GM12891 (cell line): ENCODE measurements at places on chromosomes 13 and 19.

DNA sequence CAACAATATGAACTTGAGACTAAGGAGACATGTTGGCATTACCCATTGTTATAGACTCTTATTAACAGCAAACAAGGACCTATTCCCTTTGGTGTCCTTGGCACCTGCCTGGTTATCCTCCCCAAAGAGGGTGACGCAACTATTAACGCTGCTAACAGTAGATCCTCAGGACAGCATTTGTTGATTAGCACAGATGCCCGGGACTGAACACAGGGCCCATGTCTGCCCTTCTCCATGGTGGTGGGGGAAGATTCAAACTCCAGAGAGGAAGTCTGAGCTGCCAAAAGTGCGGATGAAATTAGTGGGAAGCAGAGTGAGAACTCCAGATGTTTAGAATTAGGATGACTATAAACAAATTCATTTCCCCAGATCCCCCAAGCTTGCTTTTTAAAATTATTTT, 101.2 kb upstream of the RAP2A start:
- DNase-seq = no peak

DNA sequence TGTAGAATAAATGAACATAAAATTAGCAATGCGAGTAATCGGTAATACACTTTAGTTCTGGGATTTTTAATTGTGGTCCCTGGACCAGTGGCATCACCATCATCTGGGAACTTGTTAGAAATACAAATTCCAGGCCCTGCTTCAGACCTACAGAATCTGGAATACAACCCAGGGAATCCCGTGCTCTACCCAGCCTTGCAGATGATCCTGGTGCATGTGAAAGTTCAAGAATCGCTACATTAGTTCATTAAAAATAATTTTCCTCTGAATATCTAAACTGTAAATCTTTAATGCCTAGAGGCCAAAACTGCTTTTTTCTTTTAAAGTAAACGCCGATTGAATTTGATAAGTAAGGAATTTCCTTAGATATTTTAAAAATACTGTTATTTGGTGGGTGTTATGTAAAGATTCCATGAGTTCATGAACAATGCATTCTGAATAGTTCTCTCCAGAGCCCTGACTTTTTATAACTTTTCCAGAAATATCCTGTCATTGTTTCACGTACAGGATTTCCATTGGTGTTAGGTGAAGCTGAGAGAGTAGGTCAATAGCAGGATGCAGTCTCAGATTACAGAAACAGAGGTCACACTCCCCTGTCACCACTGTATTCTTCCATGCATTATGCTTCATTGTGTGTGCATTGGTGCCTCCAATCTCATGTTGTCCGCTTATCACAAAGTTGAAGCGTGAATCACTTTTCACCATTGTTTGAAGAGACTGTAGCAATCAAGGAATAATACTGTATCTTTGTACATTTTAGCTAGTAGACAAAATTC, 596.5 kb upstream of the KLF12 start:
- DNase-seq = no peak

- DNase-seq = no peak
Measured at GRCh38 chr13:59730026-59730425, 433.7 kb downstream of the DIAPH3 start.

- DNase-seq = no peak
Measured at GRCh38 chr19:48900477-48901406, 630 bp downstream of the NUCB1 start.

DNA sequence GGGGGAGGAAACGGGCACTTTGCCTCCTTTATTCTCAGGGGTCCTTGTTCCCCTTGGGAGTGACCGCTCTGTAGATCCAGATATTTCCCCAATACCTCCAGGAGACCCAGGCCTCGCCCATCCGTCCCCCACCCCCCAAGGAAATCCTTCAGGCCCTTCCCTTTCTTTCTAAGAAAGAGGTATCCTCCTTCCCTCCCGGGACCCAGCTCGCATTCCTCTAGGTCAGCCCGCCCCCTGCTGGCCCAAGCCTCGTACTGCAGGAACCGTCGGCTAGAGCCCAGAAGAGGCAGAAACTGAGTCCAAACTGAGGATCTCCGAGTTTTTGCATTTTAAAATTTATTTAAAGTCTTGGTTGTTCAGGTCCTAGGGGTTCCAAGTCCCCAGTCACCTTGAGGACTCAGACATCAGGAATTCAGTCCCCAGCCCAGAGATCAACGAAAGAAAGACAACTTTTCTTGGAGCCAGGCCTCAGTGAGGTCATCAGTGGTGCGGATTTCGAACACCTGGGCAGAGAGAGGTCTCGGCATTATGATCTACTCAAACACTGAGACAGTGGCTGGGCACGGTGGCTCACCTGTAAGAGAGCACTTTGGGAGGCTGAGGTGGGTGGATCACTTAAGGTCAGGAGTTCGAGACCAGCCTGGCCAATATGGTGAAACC, 7.5 kb upstream of the LRFN1 start:
- no peak for DNase-seq

- DNase-seq = no peak
Measured at GRCh38 chr19:4507150-4507452, 11.2 kb downstream of the PLIN4 start.

GRCh38 chr13:99288089-99288488, 19.1 kb downstream of the GPR183 start:
- peak; percentile 23 for DNase-seq

DNA sequence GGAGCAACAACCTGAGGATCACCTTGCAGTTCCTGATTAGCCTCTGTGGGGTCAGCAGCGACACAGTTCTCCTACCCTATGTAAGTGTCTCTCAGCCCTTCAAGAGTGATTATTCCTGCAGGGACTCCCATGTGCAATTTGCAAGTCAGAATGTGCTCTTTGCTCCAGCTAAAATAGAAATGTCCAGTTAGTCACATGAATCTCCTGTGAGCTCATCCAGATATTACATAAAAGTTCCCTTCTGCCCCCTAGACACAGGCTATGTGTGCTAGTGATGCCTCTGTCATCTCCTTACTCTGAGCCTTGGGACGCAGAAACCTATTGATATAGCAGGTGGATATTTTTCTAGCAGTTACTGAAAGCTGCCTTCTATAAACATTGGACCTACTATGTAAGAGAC, 105.5 kb downstream of the ZAR1L start:
- no peak for DNase-seq

GRCh38 chr13:86877441-86877840, 793.7 kb upstream of the SLITRK5 start:
- no peak for DNase-seq

DNA sequence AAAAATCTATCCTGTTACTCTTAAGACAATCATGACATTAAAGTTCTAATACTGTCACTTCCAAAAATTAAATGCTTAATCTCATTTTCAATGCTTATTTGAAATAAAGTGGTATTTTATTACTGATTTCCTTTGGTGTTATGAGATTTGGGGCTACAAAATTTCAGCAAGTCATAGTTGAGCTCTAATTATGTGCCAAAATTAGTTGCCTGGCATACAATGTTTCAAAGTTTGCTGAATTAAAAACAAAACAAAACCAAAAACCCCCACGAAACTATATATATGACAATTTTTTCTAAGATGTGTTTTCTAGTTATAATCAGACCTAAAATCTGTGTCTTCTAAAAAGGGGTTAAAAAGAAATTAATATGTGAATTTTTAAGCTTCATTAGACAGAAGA, 62.2 kb downstream of the KCNRG start:
- DNase-seq = no peak

DNA sequence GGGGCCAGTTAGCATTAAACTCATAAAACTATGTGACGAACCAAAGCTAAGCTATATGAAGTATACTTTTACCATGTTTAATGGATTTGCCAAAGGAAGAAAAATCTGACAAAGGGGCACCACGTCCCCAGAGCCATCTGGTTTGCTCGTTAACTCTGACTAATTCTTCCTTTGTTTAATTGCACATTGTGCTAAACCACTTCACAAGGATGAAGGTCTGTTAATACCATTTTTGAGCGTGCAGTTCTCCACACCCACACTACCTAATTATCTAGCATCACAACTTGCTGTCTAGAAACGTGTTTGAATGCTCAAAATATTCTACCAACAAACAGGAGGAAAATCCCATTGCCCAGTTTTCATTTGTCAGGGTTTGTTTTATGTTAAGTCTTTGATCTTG, 74.8 kb downstream of the COL4A1 start:
- no peak for DNase-seq

DNA sequence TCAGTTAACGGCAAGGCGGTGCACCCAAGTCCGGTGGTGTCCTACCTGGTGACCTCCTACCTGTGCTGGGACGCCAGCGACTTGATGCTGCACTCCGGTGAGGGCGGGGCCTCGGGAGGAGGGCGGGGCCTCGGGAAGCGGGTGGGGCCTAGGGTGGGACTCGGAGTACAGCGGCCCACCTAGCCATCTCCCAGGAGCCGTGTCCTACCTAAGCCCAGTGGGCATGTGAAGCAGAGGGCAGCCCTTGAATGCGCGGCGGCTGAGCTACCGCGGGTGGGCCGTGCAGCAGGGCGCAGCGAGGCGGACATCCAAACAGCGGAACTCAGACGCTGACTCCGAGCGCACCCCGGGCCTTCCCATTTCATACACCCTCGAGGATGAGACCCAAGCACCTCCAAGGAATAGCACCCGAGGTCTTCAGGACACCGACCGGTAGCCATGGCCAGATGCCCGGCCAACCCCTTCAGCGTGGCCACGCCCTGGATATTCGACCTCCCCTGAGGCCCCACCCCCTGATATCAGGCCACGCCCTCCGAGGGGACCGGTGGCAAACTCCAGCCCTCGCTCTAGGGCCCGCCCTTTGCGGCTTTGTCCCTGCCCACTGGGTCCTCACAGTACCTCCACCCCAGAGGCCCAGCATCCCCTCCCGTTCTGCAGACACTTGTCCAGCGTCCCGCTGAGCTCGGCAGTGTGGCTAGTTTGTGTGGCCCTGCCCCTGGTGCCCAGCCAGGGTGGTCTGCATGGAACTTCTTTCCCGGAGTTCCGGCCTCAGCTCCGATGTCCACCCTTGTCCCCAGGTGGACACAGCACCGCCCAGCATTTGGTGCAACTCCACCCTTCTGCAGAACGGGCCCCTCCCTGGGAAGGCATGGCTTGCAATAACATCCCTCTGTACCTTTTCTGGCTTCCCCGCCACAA, 5.4 kb downstream of the KLK1 start:
- peak; percentile 91 for DNase-seq

DNA sequence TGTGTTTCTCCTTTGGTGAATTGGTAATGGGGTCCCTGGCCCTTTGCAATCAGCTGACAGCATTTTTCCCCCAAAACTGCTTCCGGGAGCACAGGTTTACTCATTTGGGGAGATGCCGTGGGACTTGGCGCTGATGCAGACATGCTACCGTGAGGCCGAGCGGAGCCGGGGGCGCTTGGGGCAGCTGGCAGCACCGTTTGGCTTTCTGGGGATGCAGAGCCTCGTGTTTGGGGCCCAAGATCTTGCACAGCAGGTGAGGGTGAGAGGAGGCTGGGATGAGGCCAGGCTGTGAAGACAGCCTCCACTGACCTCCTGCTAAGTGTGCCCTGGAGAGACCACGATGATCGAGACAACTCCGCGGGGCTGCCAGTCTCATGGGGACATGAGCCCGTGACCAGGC, 13.4 kb upstream of the COLGALT1 start:
- no peak for DNase-seq

- no peak for DNase-seq
Measured at GRCh38 chr19:30857966-30858490, 485.8 kb downstream of the ZNF536 start.

GRCh38 chr13:112705286-112705685, 15.4 kb downstream of the ATP11A start:
- DNase-seq = no peak

- no peak for DNase-seq
Measured at GRCh38 chr19:46756544-46756888, 10.3 kb upstream of the STRN4 start.

DNA sequence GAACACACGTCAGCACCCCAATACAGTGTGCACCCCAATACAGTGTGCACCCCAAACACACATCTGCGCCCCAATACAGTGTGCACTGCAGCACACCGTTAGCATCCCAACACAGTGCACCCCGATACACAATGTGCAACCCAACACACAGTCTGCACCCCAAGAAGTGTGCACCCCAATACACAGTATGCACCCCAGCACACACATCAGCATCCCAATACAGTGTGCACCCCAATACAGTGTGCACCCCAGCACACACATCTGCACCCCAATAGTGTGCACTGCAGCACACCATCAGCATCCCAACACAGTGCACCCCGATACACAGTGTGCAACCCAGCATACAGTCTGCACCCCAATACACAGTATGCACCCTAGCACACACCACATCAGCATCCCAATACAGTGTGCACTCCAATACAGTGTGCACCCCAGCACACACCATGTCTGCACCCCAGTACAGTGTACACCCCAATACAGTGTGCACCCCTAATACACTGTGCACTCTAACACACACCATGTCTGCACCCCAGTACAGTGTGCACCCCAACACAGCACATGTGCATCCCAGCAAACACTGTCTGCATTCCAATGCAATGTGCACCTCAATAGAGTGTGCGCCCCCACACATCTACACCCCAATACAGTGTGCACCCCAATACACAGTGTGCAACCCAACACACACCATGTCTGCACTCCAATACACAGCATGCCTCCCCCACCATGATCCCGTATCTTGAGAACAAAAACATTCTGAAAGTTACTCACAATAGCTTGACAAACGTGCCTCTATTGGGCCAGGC, 855 bp upstream of the CARS2 start:
- no peak for DNase-seq

DNA sequence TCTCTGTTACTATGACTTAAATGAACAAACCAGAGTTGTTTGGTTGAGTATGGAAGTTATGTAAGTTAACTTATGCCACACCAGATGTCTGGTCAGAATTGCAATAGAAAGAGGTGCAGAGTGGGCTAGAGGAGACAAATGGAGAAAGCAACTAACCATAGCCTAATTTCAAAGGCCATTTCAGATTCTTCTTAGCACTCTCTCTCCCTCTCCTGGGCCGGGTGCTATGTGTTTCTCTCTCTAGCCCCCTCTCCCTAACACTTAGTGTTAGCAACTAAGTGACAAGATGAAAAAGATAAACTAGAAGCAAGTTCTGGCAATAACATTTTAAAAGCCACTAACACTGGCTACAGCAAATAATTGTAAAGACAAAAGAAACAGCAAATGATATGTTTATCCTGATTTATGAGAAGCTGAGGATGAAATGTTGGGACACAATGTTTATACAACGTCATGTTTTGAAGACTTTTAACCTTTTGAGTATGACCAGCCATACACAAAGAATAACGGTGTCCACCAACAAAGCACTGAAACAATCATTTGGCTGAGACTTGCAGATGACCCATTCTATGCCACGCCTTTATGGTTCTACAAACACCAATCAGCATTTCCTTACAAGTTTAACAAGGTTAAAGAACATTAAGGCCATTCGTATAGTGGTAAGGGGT, 18.6 kb downstream of the SERPINE3 start:
- no peak for DNase-seq

DNA sequence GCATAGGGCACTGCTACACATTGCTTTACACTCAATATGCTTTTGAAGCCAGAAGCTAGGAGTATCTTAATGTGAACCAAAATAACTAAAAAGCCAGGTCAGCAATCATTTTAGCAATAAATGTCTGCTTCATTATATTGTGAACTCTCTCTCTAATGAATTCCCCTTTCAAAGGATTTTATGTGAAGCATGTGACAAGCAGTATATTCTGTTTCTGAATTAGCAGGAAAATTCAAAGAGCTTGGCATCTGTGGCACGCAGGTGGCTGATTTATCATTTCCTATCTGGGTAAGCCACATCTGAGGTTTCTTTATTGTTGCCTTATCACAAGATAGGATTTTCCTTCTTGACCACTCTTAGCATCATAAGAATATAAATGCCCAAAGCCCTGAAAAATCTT, 56.8 kb upstream of the KLF12 start:
- DNase-seq = no peak

GRCh38 chr13:68982961-68983619, 1124.5 kb upstream of the ATXN8OS start:
- DNase-seq = no peak

GRCh38 chr19:50669302-50670101, 20.3 kb downstream of the C19orf81 start:
- no peak for DNase-seq
